ENCODE measurements at places on chromosomes 11 and 22.

DNA sequence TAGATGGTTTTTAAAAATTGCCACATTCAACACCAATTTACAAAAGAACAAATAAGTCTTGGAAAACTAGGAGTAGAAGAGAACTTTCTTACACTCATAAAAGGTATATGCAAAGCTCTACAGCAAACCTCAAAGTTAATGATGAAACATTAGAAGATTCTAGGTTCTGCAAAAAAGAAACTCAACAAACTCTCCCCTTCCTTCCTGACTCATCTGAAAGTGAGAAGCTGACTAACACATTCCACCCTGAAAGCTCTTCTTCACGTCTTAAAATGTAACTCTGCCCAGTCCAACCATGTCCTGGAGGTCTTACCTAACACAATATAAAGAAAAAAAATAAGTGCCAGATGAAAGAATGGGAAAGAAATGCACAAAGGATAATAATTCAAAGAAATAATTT, 218.9 kb upstream of the ISX start:
- peak; percentile 36 for DNase-seq
- no peaks in the 10 kb centered on the region for H3K27me3 ChIP-seq
- H3K27ac ChIP-seq, result no peak overlapping the region
- no peak overlapping the region for H3K4me3 ChIP-seq

- H3K4me1 ChIP-seq, result peaks cover 9% of the 10 kb centered on the region
- no peak for DNase-seq
- no peak overlapping the region for H3K27ac ChIP-seq
- H3K4me3 ChIP-seq, result no peak overlapping the region
- H3K27me3 ChIP-seq, result no peaks in the 10 kb centered on the region
Observed at GRCh38 chr11:46322759-46323158, 24.5 kb upstream of the DGKZ start.

DNA sequence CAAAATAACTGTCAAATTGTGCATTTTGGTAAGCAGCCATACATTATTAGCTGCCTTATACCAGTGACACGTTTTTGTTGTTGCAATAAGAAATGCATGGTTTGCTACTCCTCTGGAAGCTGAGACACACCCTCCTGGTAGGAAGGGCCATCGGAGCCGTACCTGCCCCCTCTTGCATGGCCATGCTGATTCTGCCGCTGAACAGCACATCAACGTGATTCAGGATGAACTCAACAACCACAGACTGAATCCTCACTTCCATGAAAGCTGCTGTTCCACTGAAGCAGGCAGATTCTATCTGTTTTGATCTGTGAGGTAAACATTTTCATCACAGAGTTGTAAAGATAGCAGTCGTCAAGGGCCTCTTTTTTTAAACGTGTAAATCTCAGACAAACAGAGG, 38.6 kb upstream of the TP53AIP1 start:
- H3K27me3 ChIP-seq, result no peaks in the 10 kb centered on the region
- no peak overlapping the region for H3K27ac ChIP-seq
- no peaks in the 10 kb centered on the region for H3K36me3 ChIP-seq
- H3K4me1 ChIP-seq, result no peaks in the 10 kb centered on the region

- H3K4me3 ChIP-seq, result no peak overlapping the region
- H3K36me3 ChIP-seq, result no peaks in the 10 kb centered on the region
- no peaks in the 10 kb centered on the region for H3K27me3 ChIP-seq
- peaks cover 22% of the 10 kb centered on the region for H3K4me1 ChIP-seq
- no peak overlapping the region for H3K27ac ChIP-seq
- DNase-seq, result no peak
Observed at GRCh38 chr11:60769811-60770210, 13.1 kb downstream of the MS4A15 start.

DNA sequence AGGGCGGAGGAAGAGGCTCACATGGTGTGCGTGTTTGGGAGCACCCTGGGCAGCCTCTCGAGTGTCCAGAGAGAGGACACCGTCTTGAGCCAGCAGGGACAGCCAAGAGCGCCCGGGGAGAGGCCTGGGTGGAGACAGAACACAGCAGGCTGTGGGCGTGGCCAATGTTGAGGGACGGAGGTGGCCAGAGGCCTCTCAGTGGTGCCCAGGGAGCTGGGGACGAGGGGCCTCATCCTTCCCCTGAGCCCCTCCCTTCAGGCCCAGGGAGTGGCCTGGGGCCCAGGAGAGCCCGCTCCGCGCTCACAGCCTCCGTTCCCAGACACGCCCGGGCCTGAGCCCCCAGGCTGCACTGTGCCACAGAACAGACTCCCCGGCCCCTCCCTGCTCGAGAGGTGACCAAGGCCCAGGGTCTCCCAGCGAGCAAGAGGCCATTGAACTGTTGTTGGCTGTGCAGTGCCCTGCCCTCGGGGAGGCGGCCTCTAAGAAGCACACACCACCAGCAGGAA, 48.4 kb downstream of the CDKN1C start:
- DNase-seq, result no peak
- no peak overlapping the region for H3K4me3 ChIP-seq
- no peaks in the 10 kb centered on the region for H3K4me1 ChIP-seq
- no peaks in the 10 kb centered on the region for H3K36me3 ChIP-seq

DNA sequence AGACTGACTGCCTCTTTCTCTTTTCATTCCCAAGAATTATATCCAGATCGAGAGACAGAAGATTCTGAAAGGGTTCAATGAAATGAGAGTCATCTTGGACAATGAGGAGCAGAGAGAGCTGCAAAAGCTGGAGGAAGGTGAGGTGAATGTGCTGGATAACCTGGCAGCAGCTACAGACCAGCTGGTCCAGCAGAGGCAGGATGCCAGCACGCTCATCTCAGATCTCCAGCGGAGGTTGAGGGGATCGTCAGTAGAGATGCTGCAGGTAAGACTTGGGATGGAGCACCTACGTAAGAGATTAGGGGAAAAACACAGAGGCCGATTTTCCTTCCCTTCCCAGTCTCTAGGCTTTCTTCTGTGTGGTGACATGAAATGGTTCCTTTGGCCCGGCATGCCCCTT, 8.7 kb downstream of the TRIM22 start:
- no peak for DNase-seq
- no peak overlapping the region for H3K4me3 ChIP-seq
- no peaks in the 10 kb centered on the region for H3K27me3 ChIP-seq
- peaks cover 6% of the 10 kb centered on the region for H3K36me3 ChIP-seq
- H3K4me1 ChIP-seq, result no peaks in the 10 kb centered on the region
- no peak overlapping the region for H3K27ac ChIP-seq

Data from GM12878 (cell line).